ENCODE measurements at places on chromosomes 12 and 14.

DNA sequence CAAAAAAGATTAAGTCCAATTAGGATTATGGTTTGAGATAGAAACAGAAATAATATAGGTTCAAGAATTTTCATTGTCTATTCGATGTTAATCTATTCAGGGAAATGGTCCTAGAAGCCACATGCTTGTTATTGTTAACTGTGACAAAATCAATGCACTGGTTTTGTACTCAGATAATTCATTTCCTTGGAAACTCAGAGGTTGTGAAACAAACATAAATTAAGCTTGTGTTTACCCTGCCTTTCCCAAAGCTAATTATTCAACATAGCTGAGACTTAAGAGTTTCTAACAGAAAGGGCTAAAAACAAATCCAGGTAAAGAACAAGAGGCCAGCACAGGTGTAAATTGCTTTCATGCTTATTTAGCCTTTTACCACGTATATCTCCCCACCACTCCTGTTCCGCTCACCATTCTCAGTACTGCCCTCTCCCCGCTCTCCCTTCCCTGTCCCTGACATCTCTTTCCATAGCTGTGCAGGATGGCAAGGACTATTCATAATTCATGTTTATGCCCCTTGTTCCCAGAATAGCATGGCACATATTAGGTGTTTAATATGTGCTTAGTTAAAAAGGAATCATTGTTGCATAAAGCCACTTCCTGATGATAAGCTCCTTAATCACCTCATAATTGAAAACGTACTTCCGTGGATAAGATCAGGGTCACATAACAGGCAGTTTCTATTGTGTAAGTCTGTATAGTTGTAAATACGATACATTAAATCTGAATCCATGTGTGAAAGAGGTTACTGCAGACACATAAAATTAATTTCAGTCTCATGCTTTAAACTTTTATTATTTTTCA lies 131.8 kb upstream of the USP15 start:
- DNase-seq = no peak

- DNase-seq = no peak
Observed at GRCh38 chr14:101349108-101349507, 212.2 kb upstream of the DIO3 start.

DNA sequence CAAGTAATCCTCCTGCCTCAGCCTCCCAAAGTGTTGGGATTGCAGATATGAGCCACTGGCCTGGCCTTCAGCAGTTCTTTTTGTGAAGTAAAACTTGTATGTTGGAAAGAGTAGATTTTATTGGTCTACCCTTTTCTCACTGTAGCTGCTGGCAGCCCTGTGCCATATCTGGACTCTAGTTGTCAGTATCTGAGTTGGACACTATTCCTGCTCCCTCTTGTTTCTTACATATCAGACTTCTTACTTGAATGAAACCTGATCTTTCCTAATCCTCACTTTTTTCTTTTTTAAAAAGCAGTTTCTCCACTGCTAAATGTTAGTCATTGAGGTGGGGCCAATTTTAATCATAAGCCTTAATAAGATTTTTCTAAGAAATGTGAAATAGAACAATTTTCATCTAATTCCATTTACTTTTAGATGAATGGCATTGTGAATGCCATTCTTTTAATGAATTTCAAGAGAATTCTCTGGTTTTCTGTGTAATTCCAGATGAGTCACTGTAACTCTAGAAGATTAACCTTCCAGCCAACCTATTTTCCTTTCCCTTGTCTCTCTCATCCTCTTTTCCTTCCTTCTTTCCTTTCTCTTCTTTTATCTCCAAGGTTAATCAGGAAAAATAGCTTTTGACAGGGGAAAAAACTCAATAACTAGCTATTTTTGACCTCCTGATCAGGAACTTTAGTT lies 88.7 kb downstream of the APAF1 start:
- DNase-seq = no peak

DNA sequence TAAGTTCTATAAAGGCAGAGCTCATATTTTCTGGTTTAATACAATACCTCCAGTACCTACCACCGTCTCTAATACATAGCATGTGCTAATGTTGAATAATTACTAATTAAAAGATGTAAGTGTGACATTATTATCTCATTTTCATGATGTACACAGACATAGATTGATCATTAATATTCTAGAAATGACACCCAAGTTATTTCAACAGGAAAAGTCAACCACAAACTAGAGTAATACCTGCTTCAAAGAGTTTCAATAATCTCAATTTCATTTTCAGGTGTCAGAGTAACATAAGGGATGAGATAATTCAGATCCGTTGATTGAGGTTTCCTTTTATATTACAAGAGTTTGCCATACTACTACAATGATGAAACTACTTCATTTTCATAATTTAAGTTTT lies 388.9 kb downstream of the SOX5 start:
- no peak for DNase-seq

DNA sequence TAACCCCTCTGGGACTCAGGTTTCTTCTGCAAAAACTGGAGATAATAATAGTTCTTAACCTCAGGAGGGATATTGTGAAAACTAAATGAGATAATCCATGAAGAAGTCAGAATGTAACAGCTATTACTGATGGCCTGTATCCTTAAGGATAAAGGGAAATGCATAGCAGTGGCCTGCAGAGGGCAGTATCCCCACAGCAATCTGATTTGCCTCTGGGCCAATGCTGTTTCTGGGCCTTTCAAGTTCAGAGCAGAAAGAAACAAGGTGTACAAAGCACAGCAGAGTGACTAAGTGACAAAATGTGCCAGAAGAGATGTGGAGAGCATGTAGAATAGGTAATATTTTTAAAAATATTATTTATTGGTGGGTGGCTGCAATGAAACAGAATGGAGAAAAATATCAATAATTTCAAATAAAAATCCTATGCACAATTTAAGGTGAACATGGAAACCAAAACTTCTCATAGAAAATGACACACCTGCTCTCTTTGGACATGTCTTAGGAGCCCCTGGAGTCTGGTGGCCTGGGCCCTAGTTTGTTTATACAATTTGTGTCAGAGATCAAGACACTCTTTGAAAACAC lies 90.3 kb downstream of the C12orf75 start:
- peak; percentile 18 for DNase-seq

DNA sequence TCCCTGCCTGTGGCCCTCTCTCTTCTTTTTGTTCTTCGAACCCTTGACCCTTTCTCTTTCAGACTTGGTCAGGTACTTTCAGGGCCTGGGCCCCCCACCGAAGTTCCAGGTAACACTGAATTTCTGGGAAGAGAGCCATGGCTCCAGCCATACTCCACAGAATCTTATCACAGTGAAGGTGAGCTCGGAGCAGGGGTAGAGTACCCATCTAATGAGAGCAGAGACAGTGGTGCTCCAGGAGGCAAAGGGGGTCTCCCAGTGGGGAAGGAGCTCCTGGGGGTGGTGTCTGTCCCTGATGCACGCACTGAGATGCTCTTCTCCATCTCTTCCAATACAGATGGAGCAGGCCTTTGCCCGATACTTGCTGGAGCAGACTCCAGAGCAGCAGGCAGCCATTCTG lies 4.7 kb downstream of the IRF9 start:
- no peak for DNase-seq

GRCh38 chr12:117035287-117035686 lies 63.9 kb downstream of the TESC start:
- no peak for DNase-seq

DNA sequence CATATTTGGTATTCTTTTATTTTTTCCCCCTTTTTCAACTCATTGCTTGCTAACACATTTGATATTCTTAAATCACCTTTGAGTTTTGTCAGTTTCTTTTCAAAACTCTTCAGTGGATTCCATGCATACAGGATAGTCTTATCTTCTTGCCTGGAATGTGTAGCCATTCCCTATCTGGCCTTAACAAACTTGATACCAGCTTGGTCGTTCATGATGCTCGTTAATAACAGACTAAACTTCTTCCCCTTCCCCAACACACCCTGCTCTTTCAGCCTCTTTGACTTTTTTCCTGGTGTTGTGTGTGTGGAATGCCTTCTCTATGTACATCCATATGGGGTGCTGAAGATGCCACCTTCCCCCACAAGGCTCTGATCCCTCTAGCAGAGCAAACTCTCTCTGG lies 17.7 kb upstream of the CALM1 start:
- DNase-seq = no peak
